ENCODE measurements at places on chromosomes 13 and 19.

GRCh38 chr13:78024996-78025395, 106.4 kb upstream of the EDNRB start:
- no peaks in the 10 kb centered on the region for H3K36me3 ChIP-seq
- H3K4me3 ChIP-seq = no peak overlapping the region
- no peak overlapping the region for H3K27ac ChIP-seq
- H3K4me1 ChIP-seq = peaks cover 4% of the 10 kb centered on the region
- H3K27me3 ChIP-seq = no peaks in the 10 kb centered on the region
- no peak for DNase-seq

DNA sequence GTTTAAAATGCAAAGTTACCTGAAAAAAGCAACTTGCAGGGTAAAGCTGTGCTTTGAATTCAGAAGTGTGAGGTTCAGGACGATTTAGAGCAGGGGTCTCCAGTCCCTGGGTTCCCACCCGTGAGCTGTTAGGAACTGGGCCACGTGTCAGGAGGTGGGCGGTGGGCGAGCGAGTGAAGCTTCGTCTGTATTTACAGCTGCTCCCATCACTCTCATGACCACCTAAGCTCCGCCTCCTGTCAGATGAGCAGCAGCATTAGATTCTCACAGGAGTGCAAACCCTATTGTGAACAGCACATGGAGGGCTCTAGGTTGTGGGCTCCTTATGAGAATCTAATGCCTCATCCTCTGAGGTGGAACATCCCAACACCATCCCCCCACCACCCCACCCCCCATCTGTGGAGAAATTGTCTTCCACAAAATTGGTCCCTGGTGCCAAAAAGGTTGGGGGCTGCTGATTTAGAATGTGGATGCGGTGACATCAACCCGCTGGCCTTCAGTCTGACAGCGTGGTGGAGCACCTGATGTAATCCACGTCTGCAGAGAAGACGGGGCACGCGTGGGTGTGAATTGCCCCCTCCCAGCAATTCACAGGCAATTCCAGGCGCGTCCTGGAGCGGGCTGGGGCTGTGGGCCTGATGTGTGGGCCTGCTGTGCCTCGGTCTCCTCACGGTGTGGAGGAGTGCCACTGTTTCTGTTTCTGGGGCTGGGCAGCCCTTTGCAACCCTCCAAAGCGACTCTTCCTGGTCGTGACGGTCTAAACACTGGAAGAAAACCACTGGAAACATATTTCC, 214.0 kb upstream of the SOX1 start:
- DNase-seq = peak; percentile 20
- no peak overlapping the region for H3K4me3 ChIP-seq
- H3K36me3 ChIP-seq = no peaks in the 10 kb centered on the region
- peaks cover 2% of the 10 kb centered on the region for H3K27me3 ChIP-seq

DNA sequence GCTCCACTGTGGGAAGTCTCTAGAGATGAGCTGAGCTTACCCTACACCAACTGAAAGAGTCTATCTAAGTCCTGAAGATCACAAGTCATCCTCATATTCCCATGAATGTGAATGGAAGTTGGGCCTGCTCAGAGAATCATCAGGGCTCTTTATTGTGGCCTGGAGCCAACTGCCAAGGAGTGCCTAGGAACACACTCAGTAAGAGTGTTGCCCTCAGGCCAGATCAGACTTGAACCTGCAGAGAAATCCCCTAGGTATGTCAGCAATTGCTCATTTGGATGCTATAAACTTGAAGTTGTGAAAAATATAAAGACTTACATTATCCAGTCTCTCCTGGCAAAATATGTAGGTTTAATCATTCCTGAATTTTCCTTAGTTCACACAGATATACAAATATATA, 1070.2 kb downstream of the EFNB2 start:
- no peaks in the 10 kb centered on the region for H3K4me1 ChIP-seq
- no peak for DNase-seq
- no peak overlapping the region for H3K27ac ChIP-seq
- H3K27me3 ChIP-seq = no peaks in the 10 kb centered on the region
- H3K4me3 ChIP-seq = no peak overlapping the region

GRCh38 chr13:72435251-72435650, 292.2 kb downstream of the MZT1 start:
- no peak overlapping the region for H3K4me3 ChIP-seq
- no peaks in the 10 kb centered on the region for H3K4me1 ChIP-seq
- no peaks in the 10 kb centered on the region for H3K27me3 ChIP-seq
- H3K36me3 ChIP-seq = no peaks in the 10 kb centered on the region

- peak; percentile 67 for DNase-seq
- no peaks in the 10 kb centered on the region for H3K27me3 ChIP-seq
- H3K27ac ChIP-seq = peak overlapping the region; percentile 22
Measured at GRCh38 chr13:80235166-80235966, 105.6 kb downstream of the SPRY2 start.

DNA sequence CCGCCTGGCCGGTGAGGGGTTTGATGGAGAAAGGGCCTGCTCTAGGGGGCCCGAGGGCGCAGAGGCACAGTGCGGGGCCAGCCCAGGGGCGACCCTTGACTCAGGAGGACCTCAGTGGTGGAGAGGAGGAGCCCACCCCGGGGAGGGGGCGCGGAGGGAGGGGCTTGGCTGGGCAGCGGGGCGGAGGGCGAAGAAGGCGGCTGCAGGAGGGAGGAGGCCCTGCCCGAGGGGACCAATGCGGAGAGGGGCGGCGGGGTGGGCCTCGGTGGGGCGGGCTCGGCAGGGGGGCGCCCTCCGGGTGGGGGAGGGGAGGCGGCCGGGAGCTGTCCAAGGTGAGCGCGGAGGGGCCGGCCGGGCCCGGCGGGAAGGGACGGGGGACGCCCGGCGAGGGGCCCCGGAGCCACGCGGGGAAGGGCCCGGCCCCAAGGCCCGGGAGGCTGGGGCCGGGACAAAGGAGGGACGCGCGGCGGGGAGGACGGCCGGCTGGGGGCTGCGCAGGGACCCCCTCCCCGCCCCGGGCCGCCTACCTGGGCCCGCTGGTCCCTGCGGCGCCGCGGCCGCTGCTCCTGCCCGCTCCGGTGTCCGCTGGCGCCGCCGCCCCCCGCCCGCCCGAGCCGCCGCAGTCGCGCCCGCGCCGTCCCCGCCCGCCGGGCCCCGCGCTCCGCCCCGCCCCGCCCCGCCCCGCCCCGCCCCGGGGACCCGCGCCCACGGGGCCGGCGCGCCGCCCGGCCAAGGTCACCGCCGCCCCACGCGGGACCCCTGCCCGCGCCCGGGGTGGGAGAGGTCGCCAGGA, at the start of gene DIRAS1:
DIRAS1 (minus strand) TSS at position 596 of the 793 bp plus-strand sequence. CDS start 3,566 bp downstream, outside the sequence.
- peak within 1 kb of the TSS; percentile 48 for H3K4me3 ChIP-seq
- DNase-seq = no peak
- peaks cover 23% of the 10 kb centered on the region for H3K36me3 ChIP-seq
- H3K4me1 ChIP-seq = peaks cover 40% of the 10 kb centered on the region
- peaks cover 5% of the 10 kb centered on the region for H3K27me3 ChIP-seq
- H3K27ac ChIP-seq = peak within 1 kb of the TSS; percentile 40

- no peak overlapping the region for H3K27ac ChIP-seq
- no peak overlapping the region for H3K4me3 ChIP-seq
- no peaks in the 10 kb centered on the region for H3K4me1 ChIP-seq
- no peaks in the 10 kb centered on the region for H3K36me3 ChIP-seq
- DNase-seq = no peak
Measured at GRCh38 chr19:2865334-2866100, 1.6 kb upstream of the ZNF556 start.

DNA sequence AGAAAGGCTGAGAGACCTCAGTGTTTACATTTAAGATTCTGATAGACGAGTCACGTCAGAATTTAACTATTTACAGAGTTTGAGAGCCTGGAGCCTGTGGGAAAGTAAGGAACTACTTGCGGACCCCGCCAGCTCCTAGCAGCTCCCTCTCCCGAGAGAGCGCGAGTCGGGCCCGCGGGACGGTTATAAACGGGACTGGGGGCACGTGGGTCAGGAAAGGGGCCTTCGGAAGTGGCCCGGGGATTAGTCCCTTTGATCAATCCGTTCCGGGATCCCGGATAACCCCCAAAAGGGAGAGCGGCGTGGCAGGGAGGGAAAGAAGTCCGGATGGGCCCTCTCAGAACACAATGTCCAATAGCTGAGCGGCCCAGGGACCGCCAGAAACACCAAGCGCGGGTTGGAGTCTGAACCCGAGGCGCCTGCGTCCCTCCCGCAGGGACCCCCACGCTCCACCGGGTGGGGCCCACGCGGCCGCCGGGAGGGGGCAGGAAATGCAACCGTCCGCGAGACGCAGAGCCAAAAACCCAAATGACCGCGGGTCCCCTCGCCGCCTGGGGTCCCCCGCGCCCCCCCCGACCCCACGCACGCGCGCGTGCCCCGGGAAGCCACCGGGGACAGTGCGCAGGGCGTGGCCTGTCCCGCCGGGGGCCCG, 3.6 kb downstream of the ZIC5 start:
- peaks cover 29% of the 10 kb centered on the region for H3K4me1 ChIP-seq
- peak overlapping the region; percentile 79 for H3K27ac ChIP-seq
- H3K36me3 ChIP-seq = peaks cover 3% of the 10 kb centered on the region
- no peak for DNase-seq

GRCh38 chr19:55255618-55256423, 3.0 kb downstream of the PPP6R1 start:
- no peak overlapping the region for H3K4me3 ChIP-seq
- H3K27me3 ChIP-seq = no peaks in the 10 kb centered on the region

GRCh38 chr19:35935911-35936737, at the start of gene LRFN3:
TSS of gene LRFN3 (plus strand) at chr19:35936374. CDS start at chr19:35939426, 3,052 bp downstream.
- DNase-seq = peak; percentile 79
- H3K36me3 ChIP-seq = peaks cover 23% of the 10 kb centered on the region
- peak within 1 kb of the TSS; percentile 71 for H3K27ac ChIP-seq

- H3K27ac ChIP-seq = no peak overlapping the region
- H3K4me1 ChIP-seq = no peaks in the 10 kb centered on the region
- DNase-seq = no peak
- no peaks in the 10 kb centered on the region for H3K36me3 ChIP-seq
- H3K27me3 ChIP-seq = no peaks in the 10 kb centered on the region
Measured at GRCh38 chr13:39835253-39835652, 179.8 kb downstream of the COG6 start.

DNA sequence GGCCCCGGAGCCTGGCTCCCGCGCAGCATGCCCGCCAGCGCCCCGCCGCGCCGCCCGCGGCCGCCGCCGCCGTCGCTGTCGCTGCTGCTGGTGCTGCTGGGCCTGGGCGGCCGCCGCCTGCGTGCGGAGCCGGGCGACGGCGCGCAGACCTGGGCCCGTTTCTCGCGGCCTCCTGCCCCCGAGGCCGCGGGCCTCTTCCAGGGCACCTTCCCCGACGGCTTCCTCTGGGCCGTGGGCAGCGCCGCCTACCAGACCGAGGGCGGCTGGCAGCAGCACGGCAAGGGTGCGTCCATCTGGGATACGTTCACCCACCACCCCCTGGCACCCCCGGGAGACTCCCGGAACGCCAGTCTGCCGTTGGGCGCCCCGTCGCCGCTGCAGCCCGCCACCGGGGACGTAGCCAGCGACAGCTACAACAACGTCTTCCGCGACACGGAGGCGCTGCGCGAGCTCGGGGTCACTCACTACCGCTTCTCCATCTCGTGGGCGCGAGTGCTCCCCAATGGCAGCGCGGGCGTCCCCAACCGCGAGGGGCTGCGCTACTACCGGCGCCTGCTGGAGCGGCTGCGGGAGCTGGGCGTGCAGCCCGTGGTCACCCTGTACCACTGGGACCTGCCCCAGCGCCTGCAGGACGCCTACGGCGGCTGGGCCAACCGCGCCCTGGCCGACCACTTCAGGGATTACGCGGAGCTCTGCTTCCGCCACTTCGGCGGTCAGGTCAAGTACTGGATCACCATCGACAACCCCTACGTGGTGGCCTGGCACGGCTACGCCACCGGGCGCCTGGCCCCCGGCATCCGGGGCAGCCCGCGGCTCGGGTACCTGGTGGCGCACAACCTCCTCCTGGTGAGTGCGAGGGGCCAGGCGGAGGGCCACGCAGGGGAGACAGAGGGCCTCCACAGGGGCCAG, at the start of gene KL:
KL (plus strand) TSS at position 10 of the 909 bp plus-strand sequence; CDS start at position 28, 18 bp downstream.
- peak within 1 kb of the TSS; percentile 48 for H3K4me3 ChIP-seq
- DNase-seq = no peak
- no peaks in the 10 kb centered on the region for H3K36me3 ChIP-seq
- H3K27ac ChIP-seq = peak within 1 kb of the TSS; percentile 73
- peaks cover 16% of the 10 kb centered on the region for H3K4me1 ChIP-seq

DNA sequence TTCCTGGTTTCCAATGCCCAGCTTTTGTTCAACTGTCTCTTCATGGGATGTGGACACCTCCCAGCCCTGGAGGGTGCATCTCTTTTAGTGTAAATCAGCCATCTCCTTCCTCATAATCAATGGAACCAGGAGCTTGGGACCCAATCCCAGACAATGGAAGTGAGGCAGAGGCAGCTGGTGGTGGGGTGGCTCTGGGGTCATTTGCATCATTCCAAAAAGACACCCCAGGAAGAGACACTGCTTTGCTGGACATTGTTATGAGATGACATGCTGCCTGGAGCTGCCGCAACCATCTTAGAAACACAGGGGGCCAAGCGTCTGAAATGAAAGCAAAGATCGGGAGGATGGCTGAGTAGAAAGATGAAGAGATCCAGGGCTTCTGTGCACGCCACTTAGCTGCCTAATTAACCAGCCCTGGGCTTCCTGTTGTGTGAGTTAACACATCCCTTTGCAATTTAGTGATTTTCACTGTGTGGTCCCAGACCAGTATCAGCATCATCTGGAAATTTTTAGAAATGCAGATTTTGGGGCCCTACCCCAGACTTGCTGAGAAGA, 36.1 kb downstream of the IRS2 start:
- no peaks in the 10 kb centered on the region for H3K27me3 ChIP-seq
- no peak for DNase-seq
- peaks cover under 1% of the 10 kb centered on the region for H3K36me3 ChIP-seq
- H3K4me1 ChIP-seq = no peaks in the 10 kb centered on the region

GRCh38 chr19:39430675-39431593, 4.8 kb downstream of the RPS16 start:
- H3K4me3 ChIP-seq = no peak overlapping the region
- no peaks in the 10 kb centered on the region for H3K27me3 ChIP-seq
- no peak for DNase-seq
- H3K4me1 ChIP-seq = peaks cover 26% of the 10 kb centered on the region
- peak overlapping the region; percentile 61 for H3K27ac ChIP-seq
- peaks cover 37% of the 10 kb centered on the region for H3K36me3 ChIP-seq

DNA sequence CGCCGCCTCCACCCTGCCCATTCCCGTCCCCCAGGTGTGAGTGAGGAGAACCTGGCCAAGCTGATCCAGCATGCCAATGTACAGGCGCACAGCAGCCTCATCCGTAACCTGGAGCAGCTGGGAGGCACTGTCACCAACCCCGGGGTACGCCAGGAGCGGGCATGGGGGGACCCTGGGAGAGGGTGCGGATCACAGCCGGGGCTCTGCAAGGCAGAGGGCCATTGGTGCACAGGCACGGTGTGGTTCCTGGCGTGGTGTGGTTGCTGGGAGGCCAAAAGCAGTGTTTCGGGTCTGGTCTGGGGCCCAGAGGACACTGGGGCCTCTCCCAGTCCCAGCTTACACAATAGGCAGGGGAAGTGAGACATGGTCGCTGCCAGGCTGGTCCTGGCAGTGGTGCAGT, 8.3 kb downstream of the STXBP2 start:
- no peak overlapping the region for H3K4me3 ChIP-seq
- peaks cover 8% of the 10 kb centered on the region for H3K36me3 ChIP-seq
- no peaks in the 10 kb centered on the region for H3K4me1 ChIP-seq
- H3K27ac ChIP-seq = no peak overlapping the region
- no peaks in the 10 kb centered on the region for H3K27me3 ChIP-seq

DNA sequence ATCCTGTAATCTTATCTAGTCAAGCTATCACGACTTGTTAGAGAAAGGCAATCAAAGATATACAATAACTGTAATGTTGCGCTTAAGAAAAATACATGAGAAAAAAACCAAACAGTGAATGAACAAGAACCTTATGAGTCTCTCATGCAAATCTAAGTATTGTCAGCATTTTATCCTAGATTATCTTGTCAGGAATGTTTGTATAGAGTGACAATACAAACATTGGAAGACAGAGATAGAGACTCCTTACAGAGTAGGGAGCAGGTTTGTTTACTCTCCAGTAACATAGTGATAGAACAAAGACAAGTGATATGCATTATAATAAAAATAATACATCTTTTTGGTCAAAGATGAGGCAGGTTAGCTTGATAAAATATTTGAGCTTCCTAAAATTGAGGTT, 444.8 kb downstream of the SLITRK5 start:
- DNase-seq = no peak
- no peaks in the 10 kb centered on the region for H3K36me3 ChIP-seq
- no peak overlapping the region for H3K27ac ChIP-seq
- no peaks in the 10 kb centered on the region for H3K27me3 ChIP-seq
